ENCODE measurements at places on chromosomes 7 and 10.

GRCh38 chr10:34413756-34414587 lies 401.1 kb downstream of the PARD3 start:
- no peak for DNase-seq

DNA sequence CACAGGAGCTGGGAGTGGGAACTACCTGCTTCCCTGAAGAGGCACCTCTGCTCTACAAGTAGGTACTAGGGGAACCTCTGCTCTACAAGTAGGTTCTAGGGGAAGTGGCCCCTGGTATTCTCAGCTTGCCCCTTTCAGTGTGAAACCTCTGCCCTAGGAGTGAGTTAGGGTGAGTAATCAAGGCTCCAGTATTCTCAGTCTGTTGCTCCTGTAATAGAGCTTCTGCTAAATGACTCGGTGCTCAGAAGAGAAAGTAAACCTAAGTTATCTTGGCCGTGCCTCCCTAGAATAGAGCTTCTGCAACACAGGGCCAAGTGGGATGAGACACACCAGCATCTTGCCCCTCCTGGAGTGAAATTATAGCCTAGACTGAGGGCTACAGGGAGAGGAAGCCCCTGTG lies 13.4 kb upstream of the RASSF4 start:
- DNase-seq: no peak

- no peak for DNase-seq
Observed at GRCh38 chr7:151936207-151936606, 20.0 kb upstream of the GALNTL5 start.

- no peak for DNase-seq
Observed at GRCh38 chr7:51034521-51035264, 252.0 kb upstream of the GRB10 start.

- peak; percentile 73 for DNase-seq
Observed at GRCh38 chr7:47945261-47946015, 2.8 kb downstream of the PKD1L1 start.

- no peak for DNase-seq
Observed at GRCh38 chr7:105816954-105817615, 59.3 kb downstream of the ATXN7L1 start.

DNA sequence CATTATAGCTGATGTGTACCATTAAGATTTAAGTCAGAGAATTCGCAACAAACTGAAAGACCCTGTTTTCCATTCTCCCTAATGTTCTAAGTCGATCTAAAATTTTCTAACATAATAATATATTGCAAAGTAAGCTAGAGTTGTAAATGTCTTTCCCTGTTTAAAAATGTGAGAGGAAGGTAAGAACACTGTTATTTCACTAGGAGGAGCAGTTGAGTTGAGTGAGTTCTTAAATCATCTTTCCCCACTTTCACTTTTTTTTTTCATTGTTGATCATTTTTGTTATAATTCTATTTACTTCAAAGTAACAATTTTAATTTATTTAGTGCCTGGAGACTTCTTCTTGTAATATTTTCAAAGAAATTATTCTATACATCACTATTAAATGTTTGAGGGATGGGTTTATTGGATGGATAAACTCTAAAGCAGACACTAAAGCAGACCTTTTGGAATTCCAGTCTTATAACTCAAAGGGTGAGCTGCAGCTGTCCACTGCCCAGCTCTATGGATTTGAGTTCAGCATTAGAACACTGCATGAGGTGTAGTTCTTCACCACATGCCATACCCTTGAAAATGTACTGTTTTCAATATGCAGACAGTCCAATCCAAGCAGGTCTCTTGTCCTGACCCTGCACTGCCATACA lies 181.3 kb upstream of the FZD1 start:
- DNase-seq: no peak

- DNase-seq: no peak
Observed at GRCh38 chr10:77963901-77964300, 37.3 kb upstream of the DLG5 start.

DNA sequence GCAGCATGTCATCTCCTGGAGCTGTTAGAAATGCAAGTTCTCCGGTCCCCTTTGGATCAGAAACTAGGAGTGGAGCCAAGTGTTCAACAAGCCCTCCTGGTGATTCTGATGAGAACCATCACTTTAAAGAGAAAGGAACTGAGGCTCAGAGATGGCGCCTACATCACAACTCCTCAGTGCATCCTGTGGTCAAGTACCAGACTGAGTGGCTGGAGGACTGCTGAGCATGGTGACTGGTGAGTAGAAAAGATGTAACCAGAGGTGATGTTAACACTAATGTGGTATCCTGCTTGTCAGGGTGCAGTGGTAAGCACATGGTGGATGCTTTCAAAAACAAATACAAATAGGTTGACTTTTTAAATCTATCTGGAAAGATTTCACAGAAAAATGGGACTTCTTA lies 3.5 kb upstream of the OIT3 start:
- no peak for DNase-seq

GRCh38 chr10:103645141-103646054 lies 151.9 kb downstream of the NEURL1 start:
- DNase-seq: no peak

DNA sequence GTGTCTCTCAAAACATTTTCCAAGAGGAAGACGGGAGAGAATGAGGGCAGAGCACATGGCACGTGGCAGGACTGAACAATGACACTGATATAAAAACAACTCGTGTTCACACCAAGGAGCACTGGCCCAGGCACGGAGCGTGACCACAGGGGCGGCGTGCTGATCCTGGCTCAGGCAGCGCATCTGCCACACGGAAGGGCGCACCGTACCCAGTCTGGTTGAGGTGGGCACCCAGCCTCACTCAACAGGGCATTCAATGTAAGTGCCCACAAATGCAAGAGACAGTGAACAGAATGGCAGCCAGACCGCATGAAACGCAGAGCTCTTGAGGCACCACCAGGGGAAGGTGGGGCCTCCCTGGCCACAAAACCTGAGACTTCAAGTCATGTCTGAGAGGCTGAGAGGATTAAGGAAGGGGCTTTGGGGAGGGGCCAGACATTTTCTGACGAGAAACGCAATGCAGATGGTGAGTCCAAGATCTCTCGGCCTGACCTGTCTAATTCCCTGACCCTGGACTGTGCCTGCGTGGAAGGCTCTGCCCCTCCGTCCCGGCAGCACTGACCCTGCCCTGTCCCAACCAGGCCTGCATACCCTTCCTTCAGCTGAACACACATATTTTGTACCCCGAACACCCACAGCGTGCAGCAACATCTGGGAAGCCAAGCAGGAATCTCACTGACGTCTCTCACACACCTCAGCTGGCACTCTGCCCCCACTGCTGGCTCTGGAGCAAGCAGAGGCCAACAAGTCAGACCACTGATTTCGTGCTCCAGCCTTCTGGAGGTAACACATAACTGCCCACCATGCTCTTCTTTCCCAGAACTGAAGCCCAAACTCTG lies 35.5 kb downstream of the VOPP1 start:
- no peak for DNase-seq

DNA sequence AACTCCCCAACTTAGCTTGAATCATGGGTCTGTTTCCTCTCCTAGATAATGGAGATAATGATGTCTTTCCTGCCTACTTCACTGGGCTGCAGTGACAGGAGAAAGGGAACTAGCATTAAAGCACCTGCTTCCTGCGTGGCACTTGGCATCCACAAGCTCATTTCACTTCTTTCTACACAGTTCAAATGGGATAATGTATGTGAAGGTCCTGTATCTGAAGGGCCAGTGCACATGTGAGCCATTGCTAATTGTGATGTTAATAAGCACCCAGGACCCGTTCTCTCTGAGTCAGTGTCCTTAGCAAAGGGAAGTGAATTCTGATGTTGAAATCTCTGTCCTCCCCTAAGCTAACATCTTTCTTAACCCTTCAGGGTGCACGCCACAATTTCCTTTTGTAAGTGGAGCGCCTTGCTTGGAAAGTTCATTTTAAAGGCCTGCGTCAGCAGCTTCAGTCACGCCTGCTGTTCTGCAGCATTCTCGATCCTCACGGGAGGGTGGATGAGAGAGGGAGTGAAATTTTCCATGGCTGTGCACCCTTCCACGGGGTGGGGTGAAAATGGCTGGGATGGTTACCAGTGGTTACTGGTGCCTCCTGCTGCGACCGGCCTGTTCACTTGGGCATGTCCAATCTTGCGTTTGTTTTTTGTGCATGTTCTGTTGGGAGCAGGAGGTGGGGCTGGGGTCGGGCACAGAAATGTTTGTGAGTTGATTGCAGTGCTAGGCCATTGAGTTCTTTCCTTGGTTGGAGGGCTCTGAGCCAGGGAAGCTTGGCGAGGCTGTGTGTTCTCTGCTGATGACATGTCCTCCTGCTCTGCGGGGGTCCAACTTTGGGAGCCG lies 59.2 kb downstream of the HK1 start:
- no peak for DNase-seq

- no peak for DNase-seq
Observed at GRCh38 chr10:97494863-97495506, 3.2 kb downstream of the MMS19 start.

DNA sequence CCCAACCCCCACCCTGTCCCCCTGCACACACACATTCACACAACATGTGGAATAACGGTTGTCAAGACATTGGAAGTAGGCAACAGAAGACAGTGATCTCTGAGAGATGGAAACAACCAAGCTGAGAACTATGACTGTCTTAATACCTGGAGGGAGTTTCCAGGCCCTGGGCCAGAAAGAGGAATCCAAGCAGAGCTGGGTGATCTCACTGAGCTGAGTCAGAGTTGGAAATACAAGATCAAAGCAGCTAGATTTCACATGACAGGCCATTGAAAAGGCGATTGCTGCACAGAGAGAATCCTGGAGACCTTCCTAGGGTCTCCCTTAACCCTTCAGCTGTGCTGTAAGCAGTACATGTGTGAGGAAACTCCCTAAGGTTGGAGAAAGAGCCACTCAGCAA lies 165.8 kb upstream of the PRSS1 start:
- no peak for DNase-seq

- DNase-seq: no peak
Observed at GRCh38 chr7:121078701-121079227, 90.3 kb downstream of the CPED1 start.

- no peak for DNase-seq
Observed at GRCh38 chr7:69553190-69553589, 45.1 kb upstream of the AUTS2 start.

DNA sequence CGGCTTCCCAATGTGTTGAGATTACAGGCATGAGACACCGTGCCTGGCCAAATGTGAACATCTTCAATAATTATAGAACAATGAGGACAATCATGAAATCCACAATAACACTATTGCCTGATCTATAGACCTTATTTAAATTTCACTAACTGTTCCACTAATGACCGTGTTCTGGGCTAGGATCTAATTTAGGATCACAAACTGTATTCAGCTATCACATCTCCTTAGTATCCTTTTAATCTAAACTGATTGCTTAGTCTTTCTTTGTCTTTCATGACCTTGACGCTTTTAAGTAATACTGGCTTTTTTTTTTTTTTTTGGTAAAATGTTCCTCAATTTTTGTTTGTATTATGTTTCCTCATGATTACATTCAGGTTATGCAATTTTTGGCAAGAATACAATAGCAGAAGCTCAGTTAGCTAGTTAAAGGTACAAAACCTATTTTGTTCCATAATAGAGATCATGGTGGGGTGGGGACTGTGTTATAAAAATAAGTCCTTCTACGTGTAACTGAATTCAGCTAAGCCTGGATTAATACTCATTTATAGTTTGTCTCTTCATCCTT lies 158.4 kb downstream of the AOAH start:
- DNase-seq: no peak

- no peak for DNase-seq
Observed at GRCh38 chr7:159010411-159010810, 134.3 kb downstream of the VIPR2 start.

DNA sequence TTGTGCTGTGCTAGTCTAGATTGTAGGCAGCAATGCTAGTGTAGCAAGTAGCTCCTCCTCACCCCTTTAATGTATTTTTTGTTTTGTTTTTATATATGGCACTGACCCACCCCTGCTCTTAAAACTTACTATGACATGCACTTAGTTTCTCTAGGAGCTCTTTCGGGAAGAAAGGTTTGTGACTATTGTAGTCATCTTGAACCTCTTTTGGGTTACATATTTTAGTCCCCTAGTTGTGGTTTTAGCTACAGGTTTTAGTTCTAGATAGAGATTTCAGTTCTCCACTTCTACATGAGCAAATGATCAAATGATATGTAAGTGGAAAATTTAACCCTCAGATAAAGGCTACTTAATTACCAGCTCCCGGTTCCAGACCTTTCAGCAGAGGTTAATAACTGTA lies 14.9 kb downstream of the MINPP1 start:
- DNase-seq: no peak

GRCh38 chr10:11601670-11602069 lies 9.8 kb downstream of the USP6NL start:
- DNase-seq: no peak

DNA sequence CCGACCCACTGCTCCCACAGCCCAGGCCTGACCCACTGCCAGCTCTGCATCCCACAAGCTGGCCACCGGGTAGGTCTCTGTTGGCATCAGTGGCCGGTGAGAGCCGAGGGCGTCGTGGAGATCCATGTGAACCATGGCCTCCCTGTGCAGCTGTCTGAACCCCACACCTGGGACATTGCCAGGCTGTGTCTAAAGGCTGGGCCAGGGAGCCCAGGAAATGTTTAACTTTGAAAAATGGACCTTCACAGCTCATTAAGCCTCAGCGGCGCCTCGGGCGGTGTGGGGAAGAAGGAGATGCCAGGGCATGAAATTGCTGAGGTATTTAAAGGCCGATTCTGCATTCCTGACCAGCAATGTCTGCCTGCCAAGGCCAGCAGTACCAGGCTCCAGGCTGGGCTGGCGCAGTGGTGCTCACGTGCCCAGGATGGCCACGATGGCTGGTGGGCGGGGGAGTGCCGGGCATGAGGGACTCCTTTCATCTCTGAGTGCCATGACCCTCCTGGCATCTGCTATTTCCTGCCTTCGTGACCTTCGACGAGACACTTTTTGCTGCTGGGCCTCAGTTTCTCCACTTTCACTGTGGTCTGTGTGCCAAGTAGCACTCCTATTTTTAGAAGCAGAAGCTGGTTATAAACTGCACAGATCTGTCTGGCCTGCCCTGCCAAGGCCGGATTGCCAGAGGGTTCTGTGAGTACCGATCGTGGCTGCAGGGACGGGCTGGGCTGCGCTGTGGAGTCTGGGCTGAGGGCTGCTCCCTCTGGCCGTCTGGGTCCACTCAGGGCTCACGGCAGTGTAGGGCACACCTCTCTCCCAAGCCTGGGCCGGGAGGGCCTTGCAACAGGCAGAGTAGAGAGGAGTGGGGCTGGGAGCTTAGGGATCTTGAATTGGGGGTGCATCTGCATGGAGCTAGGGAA lies 21.8 kb downstream of the ELFN1 start:
- no peak for DNase-seq

DNA sequence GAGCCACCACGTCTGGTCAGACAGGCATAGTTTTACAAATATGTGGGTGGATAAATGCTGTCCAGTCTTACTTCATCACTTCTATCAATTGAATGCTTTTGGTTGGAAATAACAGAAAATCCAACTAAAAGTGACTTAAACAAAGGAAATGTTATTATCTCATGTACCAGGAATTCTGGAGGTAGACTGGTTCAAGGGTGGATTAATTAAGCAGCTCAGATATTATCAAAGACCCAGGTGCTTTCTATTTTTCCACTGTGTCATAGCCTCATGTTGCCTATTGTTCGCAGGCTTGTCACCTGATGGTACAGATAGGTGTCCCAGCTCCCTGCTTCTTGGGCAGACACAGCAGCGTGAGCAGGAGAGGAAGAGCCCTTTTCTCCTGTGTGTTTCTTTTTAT lies 156.1 kb upstream of the CTBP2 start:
- DNase-seq: no peak
